Left renal cortex interstitium (tissue), 4 donors: ENCODE measurements at places on chromosomes 16 and 17. TPM values are rescaled to one million over a fixed set of nuclear protein-coding genes. Genes with fewer than 3 reads are reported as not detected.

HYDIN gene
- polyA plus RNA-seq, result 17.9 TPM

MYO15A gene
- 1.9 TPM for polyA plus RNA-seq

OR3A3 gene
- polyA plus RNA-seq, result 0.17 TPM

CFAP119 gene
- polyA plus RNA-seq, result 9.7 TPM

DNA sequence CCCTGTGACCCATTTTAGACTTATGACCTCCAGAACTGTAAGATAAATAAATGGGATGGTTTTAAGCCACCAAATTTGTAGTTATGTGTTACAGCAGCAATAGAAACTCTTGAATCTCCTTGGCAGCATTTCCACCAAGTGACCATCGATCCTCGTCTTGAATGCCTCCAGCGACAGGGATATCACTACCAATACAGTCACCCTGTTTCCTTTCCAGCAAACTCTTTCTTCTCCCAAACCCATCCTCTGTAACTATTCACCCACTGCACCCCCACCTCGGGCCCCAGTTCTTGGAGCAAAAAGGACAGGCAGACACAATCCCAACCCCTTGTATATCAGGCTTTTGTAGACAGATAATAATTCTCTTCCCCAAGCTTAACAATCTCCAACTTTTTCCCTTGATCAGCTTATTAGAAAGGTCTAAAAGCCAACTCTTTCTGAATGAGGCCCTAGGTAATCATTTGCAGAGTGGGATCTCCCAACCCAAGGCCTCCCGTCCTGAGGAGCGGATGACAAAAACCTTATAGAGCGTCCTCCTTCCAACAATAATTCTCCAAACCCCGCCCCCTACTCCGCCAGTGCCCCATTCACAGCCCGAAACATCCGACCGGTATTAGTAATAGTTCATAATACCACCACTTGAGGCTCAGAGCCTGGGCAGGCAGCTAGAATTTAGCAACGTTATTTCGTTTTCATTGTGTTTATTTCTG is 14.7 kb upstream of the PLLP start:
- no peak for DNase-seq

GRCh38 chr16:89099905-89100304 is 6.3 kb downstream of the ACSF3 start:
- DNase-seq, result no peak

SULT1A3 gene
- 16.8 TPM for polyA plus RNA-seq

GRCh38 chr17:83176623-83177583 is 97.5 kb downstream of the METRNL start:
- no peak for DNase-seq

TP53TG3B gene
- not detected for polyA plus RNA-seq

DNA sequence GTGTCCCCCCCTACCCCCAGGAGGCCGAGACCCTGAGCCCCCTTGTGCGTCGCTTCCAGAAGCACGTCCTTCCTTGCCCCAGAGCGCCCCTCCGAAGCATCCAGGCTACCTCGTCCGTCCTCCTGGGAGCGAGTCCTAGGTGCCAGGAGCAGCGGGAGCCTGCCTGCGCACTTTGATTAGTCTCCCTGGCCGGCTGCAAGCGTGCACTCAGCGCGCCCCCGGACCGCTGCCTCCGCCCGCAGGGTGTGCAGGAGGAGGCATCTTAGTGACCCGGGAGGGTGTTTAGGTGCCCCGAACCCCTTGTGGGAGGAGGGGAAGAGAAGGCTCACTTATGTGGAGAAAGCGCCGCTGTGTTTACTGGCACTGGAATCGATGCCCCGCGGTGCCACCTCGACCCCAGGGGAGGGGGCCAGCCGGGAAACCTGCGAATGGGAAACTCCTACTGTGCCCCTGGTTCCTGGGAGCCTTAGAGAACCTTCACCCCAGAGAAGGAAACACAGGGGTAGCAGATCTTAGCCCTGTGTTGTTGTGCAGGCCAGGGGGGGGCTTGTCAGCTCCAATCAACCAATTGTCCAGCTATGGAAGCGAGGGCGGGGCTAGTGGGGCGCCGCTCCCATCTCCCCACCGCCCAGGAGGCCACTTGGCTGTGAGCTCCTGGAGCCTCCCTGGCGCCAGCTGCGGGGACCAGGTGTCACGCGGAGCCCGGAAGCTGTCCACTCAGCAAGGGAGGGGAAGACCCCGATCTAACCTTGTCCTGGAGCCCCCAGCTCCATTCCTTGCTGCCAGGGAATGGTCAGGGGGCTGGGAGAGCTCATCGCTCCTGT is 922.8 kb upstream of the EEF2KMT start:
- DNase-seq, result no peak

DNA sequence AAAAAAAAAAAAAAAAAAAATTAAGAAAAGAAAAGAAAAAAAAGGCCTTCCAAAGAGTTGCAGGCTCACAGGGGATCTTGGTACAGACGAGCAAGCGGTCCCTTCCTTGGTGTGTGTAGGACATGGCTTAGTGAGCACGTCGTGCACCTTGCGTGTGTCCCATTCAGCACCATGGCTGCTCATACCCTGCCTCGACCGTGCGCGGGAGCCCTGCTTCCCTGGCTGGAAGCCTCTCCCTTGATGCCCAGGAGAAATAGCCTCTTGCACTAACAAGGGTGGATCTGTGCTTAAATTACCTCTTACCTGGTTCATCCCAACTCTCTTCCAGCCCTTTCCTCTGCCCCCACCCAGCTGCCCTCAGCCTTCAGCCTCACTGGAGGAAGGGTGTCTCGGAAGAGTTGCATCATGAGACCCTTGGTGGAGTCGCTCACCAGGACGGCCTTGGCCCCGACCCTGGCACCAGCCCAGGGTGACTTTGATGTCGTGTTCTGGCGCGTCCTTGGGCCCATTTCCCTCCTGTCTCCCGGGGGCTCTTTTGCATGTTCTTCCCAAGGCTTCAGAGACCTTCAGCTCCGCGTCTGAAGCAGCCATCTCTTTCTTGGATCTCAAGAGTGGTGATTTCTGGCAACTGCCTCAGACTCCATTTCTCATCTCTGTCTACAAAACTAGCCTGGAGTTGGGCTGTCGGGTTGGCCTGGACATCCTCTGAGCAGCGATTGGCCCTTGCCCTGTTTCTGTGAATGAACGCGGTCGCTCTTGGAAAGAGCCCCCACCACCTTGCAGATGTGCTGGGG is 127.2 kb downstream of the CMIP start:
- no peak for DNase-seq

MYO1C gene
- polyA plus RNA-seq, result 76.1 TPM

BRIP1 gene
- polyA plus RNA-seq, result 11.8 TPM

GRCh38 chr17:41539979-41540701 is 12.0 kb upstream of the KRT19 start:
- DNase-seq, result no peak
